ENCODE measurements at places on chromosomes 1 and 21.

DNA sequence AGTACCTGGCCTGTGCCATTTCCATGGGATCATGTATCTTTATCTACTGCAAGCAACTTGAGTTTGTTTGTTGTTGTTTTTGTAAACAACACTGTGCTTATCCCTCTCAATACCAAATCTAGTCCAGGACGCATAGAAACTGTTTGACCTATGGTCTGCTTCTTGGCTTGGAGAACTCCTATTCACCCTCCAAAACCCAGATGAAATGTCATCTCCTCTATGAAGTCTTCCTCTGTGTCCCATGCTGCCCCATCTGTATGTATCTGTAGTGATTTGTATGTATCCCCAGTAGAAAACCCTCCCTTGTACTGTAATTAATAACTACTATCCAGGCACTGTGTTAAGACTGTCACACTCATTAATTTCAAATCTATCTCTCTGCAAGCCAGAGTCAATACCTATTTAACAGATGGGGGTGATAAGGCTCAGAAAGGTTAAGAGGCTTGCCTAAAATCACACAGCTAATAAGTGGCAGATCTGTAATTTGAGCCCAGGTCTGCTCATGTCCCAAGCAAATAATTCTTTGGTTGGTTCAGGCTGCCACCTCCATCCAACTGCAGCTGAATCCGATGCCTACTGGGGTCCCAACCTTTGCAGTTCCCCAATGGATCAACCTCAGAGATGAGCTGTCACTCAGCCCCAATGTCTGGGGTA is 24.6 kb upstream of the ECE1 start:
- no peak for DNase-seq

DNA sequence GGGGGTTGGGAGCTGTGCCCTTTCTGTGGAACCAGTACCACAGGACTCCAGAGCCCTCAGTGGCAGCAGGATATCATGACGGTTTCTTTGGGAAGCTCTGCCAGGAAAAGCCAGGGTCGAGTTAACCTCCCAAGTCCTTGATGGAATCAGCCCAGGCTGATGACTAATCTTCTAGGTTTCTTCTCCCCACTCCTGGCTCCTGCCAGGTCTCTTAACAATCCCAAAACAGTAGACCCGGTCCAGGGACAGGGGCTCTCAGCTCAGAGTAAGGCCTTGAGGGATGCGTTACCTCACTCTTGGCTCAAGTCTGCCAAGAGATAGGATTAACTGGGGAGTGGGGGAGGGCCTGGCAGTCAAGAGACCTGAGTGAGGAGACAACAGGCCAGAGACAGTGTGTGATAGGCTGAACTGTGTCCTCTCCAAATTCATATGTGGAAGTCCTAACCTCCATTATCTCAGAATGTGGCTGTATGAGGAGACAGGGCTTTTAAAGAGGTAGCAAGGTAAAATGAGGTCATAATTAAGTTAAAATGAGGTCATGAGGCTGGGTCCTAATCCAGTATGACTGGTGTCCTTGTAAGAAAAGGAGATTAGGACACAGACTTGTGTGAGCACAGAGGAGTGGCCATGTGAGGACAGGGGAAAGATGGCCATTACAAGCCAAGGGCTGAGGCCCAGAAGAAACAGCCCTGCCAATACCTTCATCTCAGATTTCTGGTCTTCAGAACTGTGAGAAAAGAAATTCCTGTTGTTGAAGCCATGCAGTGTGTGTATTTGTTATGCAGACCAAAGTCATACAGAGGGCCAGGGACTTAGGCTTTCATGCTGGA is 95.0 kb downstream of the BEND5 start:
- no peak for DNase-seq

DNA sequence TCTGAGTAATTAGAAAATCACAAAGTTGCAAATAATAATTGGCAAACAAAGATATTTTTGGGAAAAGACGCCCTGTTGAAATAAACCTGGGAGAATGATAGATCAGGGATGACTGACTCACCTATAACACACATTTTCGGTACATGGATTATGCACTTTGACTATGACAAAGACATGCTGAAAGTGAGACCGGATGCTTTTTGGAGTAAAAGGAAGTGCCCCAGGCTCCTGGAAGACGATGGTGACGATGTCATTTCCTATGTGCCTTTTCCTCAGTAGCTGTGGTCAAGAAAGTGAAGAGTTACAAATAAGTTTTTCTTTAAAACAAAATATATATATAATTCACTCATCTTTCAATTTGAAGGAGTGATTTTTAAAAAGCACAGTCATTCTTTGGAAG is 158.7 kb downstream of the SIPA1L2 start:
- DNase-seq: no peak

DNA sequence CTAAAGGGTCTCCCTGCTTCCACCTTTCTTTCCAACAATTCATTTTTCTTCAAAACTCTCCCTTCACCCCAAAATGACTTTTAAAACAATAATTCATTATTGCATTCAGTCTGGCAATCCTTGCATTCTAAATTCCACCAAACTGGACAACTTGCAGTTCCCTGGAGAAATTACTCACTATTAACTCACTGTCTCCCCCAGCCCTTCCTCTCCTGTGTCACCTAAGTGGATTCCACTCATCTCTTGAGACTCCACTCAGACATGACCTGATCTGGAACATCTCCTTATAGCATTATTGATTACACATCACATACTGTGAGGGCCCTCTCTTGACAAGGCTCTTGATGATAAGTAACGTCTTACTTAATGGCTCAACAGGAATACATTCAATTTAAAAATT is 257.1 kb downstream of the BRINP2 start:
- DNase-seq: no peak

GRCh38 chr1:78281580-78281979 is 209.2 kb upstream of the PTGFR start:
- no peak for DNase-seq

- DNase-seq: no peak
These were observed 14.7 kb downstream of the LYPLAL1 start for GRCh38 chr1:219188331-219188803.

DNA sequence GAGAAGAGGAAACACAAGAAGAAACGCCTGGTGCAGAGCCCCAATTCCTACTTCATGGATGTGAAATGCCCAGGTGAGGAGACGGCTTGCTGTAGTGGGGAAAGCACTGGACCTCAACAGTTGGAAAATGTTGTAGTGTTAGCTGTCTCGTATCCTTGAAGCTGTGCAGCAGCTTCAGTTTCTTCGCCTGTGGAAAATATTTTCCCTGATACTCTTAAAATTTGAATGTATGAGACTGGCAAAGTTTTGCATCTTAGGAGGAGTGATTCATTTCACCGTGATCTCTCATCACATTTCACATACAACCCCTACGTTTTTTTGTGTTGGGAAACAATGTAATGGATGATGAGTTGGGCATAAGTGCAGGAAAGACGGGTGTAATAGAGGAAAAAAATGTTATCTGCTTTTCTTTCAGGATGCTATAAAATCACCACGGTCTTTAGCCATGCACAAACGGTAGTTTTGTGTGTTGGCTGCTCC is 629 bp downstream of the RPS27 start:
- DNase-seq: no peak

DNA sequence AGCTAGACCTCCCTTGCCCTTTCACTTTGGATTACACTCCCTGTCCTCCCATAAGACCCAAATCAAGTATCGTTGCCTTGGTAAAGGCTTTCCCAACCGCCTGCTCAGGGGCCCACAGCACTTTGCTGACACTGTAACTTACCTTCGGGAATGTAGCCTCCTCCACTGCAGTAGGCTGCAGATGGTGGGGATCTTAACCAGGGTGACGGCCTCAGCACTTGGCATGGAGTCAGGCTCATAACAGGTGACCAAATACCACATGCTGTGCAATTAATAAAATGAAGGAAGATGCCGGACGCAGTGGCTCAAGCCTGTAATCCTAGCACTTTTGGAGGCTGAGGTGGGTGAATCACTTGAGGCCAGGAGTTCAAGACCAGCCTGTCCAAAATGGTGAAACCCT is 88.7 kb upstream of the IRF2BP2 start:
- DNase-seq: no peak

- no peak for DNase-seq
These were observed 3.3 kb upstream of the PLA2G2C start for GRCh38 chr1:20189664-20190063.

- no peak for DNase-seq
These were observed 4.2 kb downstream of the GOLPH3L start for GRCh38 chr1:150692720-150693119.

- DNase-seq: no peak
These were observed 334.1 kb upstream of the B3GALT2 start for GRCh38 chr1:193520472-193520871.

DNA sequence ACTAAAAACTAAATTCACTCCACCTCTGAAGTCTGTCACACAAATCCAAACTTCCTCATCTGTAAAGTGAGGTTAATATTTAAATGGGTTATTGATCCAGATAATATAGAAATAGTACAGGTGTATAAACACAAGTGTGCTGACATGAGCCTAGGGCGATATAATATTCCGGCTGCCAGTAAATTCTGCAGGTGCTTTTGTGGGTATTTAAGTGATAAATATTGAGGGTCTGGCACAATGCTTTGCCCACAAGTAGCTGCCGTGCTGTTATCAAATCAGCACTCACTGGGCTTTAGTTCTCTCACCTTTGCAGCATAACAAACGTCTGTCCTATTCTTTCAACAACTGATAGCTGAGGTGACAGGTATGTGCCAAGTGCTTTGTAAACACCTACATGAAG is 7.6 kb downstream of the PABPC4 start:
- no peak for DNase-seq

- no peak for DNase-seq
These were observed 406.5 kb downstream of the DUSP10 start for GRCh38 chr1:221335161-221336101.

DNA sequence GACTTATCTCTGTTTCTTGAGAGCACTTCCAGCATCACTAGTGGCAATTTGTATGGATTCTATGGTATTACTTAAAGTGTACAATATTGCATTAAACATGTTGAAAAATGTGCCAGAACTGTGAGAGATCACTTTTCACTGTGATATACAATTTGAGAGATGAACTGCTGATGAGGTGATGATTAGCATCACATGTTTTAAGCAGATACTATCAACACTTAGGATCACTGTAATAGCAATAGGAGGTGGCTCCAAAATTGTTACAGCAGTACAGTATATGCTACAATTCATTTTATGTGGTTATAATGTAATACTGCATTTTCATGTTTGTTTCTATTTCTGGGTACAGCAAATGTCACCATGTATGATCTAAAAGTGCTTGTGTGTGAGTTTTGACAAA is 570.0 kb downstream of the PTPRC start:
- no peak for DNase-seq

DNA sequence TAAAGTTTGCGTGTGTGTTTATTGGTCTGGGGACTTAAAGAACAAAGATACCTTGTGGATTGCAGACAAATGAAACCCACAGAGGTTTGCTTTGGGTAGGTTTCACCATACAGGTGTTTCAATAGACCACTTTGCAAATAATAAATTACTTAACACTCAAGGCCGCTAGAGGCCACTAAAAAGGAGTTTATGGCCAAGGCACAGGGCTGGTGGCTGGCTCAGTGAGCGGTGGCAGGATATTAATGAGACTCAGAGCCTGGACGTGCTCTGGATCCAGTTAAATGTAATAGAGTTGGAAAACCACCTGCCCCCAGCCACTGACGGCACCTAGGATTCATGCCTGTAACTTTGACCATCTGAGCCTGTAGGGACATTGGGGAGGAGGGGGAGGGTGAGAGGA is 44.5 kb downstream of the LRRC38 start:
- no peak for DNase-seq

DNA sequence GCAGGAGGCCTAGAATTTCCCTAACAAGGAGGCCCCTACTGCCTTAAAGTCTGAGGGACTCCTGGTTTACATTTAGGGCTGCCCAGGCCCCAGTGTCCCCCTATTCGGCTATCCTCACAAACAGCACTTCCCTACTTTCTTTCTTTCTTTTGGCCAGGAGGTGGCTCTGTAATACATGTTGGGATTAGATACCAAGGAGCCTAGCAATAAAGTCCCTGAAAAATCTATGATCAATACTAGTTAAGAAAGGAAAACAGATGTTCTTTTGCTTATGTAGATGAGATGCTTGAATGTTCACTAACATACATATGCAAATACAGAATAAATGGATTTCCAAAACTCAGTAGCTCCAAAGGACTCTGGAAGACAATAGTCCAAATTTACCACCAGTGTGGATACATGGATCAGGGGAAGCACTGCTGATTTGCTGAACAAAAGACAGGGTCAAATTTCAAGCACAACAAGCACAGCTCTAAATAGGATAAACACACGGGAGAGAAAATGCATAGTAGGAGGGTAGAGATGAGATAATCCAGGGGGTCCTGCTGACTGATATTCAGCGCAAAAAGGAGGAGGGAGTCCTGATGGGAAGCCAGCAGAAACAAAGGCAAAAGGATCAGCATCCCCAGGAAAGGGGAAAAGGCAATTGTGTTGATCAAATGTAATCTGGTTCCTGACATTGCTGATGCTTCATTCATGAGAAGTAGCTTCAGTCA is 240.0 kb downstream of the NUF2 start:
- no peak for DNase-seq

- DNase-seq: no peak
These were observed 26.0 kb downstream of the RNASEL start for GRCh38 chr1:182563095-182563494.

DNA sequence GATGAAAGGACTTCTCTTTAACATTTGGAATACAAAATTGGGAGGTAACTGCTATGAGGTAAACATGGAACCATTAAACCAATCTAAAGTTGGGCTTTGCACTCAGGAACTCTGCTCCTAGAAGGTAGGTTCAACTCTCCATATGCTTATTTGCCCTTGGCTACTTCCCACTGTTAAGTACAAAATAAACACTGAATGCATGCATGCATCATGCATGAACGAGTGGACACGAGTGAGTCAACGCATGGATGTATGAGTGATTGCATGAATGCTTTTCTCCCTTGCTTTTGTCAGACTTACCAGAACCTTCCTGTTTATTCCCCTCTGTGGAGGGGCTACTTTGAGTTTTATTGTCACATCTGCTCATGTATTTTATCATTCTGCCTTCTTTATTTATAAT is 42.4 kb upstream of the RUNX1 start:
- DNase-seq: no peak

DNA sequence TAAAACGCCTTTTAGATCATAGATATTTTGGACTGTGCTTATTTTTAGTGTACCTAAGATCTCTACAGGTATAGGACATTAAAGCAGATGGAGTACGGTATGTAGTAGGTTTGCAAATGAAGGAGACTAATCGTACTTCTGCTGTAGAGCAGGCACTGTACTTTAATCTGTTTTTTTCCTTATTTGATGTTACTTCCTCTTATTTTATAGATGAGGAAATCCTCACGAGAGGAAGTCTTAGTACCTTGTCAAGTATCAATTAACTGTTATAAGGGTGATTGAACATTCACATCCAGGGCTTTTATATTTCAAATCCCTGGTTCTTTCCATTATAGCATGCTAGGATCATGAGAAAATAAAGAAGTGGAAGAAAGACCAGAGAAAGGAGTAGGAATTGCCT is 41.1 kb downstream of the CACHD1 start:
- DNase-seq: no peak

GRCh38 chr21:20631633-20632032 is 366.6 kb upstream of the NCAM2 start:
- DNase-seq: no peak

- no peak for DNase-seq
These were observed 196.9 kb downstream of the PRDM2 start for GRCh38 chr1:13896932-13897331.

GRCh38 chr1:192270398-192270797 is 46.4 kb upstream of the RGS21 start:
- DNase-seq: no peak

- DNase-seq: no peak
These were observed 182.5 kb upstream of the SGIP1 start for GRCh38 chr1:66351478-66351877.

- no peak for DNase-seq
These were observed 325.7 kb downstream of the HHAT start for GRCh38 chr1:210654176-210654981.

- DNase-seq: no peak
These were observed 26.7 kb downstream of the SLC26A9 start for GRCh38 chr1:205916541-205916940.

All from activated CD8-positive, alpha-beta memory T cell treated with anti-CD3 and anti-CD28 coated beads for 4 hours (primary cell).